ENCODE measurements at places on chromosomes 4 and X.

DNA sequence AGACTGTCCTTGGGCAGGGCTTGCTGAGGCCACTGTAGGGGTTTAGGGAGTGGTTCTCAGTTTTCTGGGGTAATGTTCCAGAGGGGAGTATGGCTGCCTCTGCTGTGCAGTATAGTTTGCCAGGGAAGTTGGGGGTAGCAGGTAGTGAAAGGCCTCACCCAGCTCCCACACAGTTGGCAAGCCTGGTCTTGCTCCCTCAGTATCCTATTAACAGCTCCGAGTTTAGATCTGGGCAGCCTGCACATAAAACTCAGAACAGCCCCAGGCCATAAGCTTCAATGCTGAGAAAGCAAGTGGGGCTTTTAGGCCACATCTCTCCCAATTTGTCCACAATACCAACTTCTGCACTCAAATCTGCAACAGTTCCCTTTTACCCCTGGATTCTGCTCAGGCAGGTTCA, 205.2 kb downstream of the GALNTL6 start:
- no peak for DNase-seq

DNA sequence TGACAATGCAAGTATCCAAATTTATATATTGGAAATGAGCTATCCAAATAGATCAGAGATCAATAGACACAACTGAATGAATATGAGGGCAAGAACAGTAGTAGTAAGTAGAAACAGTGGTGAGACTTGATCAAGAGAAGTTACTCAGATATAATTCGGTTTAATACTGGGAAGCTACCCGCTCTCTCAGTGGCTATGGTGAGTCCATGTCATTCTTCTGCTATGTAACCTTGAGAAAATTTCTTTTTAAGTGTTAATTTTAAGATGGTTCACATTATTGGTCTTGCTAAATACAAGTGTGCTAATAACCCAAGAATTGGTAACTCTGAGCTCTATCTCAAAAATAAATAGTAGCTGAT, 53.6 kb downstream of the LEF1 start:
- no peak for DNase-seq

GRCh38 chrX:134186362-134187121, 50.4 kb upstream of the CCDC160 start:
- DNase-seq, result no peak

DNA sequence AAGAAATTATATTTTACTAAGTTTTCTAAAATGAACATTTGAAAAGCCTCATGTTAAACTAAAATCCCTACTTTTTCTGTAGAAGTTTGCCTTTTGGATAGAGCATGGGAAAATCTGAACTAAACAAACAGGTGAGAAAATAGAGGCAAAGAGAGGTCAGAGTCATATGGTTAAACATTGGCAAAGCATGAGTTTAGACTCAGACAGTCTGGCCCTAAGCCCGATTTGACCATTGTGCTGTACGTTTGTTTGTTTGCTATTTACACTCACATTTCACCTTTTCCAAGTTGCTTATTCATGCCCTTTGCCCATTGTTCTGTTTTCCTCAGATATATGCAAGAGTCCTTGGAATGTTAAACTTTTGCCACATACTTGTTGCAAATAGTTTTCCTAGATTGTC, 85.4 kb downstream of the TIGD2 start:
- DNase-seq, result peak; percentile 12

DNA sequence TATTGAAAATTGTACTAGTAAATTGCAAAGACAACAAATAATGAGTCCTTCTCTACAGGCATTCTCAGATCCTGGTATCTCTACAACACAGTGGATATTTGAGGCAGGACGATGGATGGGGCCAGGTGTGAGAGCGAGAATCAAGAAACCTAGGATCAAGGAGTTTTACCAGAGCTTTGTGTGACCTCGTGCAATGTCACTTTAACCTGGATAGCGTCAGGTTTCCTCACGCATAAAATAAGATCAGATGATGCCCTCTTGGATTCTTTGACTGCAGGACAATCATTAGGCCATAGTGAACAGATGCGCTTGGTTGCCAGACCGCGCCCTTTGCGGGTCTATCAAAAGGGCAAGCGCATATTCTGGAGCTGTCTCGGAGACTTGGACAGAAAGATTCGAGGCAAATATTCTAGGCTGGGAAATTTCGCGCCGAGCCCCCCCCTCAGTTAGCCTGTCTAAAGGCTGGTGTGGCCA, 66.6 kb downstream of the FBXO8 start:
- no peak for DNase-seq

DNA sequence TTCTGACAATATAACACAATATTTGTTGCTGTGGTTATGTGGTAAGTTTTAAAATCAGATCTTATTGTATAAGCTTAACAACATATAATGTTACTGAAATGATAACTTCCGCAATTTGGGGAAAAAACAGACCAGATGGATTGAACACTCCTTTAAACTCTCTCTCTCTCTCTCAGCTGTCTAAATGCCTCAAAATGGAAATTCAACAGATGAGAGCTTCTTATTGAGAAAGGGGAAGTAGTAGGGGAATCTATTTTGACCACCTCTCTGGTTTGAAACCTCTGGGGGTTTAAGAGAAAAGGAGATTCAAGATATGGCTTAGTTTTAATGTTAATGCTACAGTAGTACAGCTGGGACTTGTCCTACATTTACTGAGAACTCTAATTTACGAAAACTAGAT, 40.3 kb downstream of the DMD start:
- no peak for DNase-seq

GRCh38 chrX:56784666-56785065, 55.6 kb downstream of the NBDY start:
- DNase-seq, result no peak

- no peak for DNase-seq
Observed at GRCh38 chrX:16797841-16798240, 11.6 kb downstream of the TXLNG start.

GRCh38 chr4:38949411-38950051, 81.9 kb downstream of the FAM114A1 start:
- peak; percentile 67 for DNase-seq

DNA sequence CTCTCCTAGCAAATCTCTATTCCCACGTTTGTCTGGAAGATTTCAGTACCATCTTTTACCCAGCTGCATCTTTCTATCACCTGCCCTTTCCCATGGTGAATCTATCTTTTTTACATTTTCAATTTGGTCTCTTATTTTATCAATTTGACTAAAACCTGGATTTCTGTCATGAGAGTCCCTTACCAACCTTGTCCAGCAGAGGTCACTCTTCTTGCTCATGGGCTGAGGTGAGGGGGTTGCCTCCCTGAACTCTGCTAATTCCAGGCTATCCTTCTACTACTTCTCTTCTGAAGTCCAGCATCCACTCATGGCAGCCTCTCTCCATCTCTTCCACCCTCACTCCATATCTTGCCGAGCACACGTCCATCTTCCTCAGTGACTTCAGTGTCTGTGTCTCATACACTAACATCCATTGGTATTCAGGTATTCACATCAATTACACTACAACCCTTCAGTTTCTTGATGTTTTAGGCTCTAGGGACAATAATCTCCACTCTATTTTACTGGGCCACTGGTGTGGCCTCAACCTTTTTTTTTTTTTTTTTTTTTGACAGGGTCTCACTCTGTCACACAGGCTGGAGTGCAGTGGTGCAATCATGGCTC, 17.8 kb upstream of the ZNF827 start:
- peak; percentile 39 for DNase-seq

GRCh38 chr4:137032222-137032621, 500.1 kb downstream of the PCDH18 start:
- DNase-seq, result no peak

GRCh38 chrX:19624739-19625138, 109.4 kb upstream of the MAP3K15 start:
- no peak for DNase-seq

DNA sequence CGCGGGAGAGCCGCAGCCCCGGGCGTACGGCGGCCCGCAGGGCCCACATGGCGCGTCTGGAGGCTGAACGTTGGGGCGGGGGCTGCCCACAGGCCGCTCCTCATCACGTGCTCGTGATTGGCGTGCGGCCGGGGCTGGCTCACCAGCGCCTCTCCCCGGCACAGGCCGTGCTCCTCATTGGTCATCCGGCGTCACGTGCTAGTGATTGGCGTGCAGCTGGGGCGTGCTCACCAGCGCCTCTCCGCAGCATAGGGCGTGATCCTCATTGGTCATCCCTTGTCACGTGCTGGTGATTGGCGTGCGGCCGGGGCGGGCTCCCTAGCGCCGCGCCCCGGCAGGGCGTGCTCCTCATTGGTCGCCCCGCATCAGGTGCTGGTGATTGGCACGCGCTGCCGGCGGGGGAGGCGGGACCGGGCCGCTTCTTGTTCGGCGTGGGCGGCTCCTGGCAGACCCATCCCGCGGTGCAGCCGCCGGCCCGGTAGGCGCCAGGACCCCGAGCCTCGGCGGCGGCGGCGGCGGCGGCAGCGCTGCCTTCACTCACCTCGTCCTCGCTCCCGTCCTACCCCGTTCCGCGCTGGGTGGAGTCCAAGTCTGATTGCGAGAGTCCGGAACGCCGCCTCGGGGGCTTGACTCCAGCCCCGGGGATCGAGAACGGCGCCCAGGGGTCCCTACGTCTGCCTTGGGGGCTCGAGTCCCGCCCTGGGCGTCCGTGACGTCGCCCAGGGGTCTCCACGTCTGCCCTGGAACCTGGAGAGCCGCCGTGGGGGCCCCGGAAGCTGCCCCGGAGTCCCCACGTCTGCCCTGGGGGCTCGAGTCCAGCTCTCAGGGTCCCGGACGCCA, at the start of gene GTPBP6:
Gene GTPBP6, minus strand, starts transcription at position 58 of the 840 bp plus-strand sequence. Its CDS starts 9 bp downstream, at position 49.
- DNase-seq, result peak; percentile 100

DNA sequence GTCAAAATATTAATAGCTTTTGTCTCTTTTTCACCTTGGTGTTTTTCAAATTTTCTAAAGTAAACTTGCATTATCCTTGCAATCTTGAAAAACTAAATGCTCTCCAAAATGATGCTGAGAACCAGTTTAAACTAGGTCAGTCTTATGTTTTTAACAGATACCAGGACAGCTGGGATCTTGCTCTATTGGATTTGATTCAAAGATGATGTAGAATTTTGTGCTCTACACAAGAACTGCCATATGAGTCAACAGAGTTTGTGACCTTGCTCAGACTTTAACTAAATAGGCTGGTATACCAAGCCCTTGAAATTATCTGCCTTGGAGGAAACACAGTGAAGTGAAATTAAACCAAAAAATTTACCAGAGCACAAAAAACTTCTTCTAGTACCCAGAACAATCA, 991.1 kb downstream of the STPG2 start:
- DNase-seq, result no peak

DNA sequence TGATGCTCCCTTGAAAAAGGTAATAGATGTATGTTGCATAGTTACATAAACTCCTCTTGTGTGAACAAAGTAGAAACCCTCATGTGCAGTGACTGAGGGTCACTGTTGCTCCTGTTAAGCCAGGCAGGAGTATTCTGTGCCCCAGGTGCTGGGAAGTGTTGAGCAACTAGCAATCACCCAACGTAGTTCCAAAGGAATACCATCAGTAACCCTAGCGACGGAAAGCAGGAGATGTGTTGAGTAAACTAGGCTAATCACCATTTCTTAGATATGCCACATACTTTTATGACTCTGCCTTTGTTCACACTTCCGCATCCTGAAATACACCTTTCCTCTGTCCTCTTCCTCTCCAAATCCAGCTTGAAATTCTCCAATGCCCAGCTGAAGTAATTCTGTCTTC, 50.9 kb upstream of the TAB3 start:
- no peak for DNase-seq

GRCh38 chr4:176654565-176655216, 138.0 kb downstream of the VEGFC start:
- no peak for DNase-seq

DNA sequence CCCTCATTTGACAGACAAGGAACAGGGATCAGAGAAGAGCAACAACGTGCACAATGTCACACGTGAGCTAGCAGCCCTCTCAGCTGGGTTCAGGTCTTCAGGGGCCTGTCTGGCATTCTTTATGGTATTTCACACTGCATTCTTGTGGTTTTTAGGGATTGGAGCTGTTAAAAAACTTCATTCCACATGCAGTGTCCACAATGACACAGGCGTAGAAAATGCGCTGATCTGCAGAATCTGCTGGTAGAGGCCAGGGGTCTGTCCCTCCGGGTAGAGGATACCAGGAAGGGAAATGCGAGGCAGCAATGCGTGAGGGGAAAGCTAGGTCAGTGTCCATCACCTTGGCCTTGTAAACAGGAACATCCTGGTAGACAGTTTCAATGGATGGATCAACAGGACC, 36.6 kb downstream of the MAP7D3 start:
- DNase-seq, result peak; percentile 81

- no peak for DNase-seq
Observed at GRCh38 chrX:16699389-16699788, 13.1 kb downstream of the CTPS2 start.

Data from astrocyte of the spinal cord (primary cell).